CD4-positive, alpha-beta T cell treated with Interleukin-10 for 1 hour (primary cell): ENCODE measurements at places on chromosomes 7 and 10.

- no peak for DNase-seq
These were observed 376.3 kb downstream of the IPMK start for GRCh38 chr10:57891201-57892006.

DNA sequence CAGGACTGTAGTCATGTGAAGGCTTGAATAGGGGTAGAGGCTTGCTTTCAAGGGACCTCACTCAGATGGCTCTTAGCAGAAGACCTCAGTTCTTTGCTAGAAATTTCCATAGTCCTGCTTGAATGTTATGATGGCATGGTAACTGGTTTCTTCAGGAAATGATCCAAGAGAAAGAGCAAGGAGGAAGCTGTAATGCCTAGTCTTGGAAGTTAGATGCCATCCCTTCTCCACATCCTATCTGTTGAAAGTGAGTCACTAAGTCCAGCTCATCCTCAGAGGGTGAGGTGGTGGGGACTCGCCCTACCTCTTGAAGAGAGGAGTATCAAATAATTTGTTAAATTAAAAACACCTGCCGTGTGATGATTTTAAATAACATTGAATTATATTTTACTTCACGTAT lies 4.6 kb downstream of the MGAM start:
- no peak for DNase-seq

DNA sequence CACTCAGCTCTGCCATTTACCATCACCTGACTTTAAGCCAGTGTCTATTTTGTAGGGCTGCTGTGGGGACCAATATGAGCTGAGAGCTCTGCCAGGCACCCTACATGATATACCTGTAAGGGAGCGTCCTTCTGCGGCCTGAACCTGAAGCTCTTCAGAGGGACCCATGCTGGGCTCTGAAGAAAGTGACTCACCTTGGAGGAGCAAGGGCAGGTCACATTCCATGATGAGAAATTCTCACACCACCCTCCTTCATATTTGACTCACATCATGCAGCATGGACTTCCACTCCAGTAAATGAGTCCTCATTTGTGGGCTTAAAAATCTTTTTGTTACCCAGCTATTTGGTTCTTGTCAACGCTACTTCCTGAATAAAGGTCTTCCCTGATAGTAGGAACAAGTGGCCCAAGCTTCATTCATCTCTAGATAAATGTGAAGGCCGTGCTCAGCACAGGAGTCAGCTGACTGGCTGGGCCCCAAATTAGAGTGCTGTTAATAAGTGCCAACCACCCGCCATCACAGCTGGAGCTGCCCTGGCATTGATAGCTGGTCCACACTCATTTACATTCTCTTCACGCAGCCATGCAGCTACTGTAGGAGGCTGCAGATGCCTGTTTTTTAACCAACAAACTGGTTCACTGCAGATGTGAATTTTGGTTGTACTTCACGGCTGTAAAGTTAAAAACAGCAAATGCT lies 78.4 kb downstream of the RNF216 start:
- DNase-seq: no peak

DNA sequence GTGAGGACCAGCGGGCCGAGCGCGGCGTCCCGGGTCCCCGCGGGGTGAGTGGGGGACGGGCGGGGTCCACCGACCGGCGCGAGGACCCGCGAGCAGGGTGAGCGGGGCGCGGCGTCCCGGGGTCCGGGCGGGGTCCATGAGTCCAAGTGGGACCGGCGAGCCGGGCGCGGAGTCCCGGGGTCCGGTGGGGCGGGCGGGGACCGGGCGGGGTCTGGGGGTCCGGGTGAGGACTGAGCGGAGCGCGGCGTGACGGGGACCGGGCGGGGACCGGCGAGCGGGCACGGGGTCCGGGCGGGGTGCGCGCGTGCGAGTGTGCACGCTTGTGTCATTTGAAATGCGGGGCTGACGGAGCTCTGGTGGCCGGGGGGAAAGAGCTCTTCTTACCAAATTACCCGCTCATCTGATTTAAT lies 765 bp downstream of the CELF2 start:
- no peak for DNase-seq

- DNase-seq: no peak
These were observed 187.4 kb downstream of the CUX1 start for GRCh38 chr7:102004848-102005247.

GRCh38 chr10:127549009-127549408 lies at the start of gene NPS:
NPS (plus strand) TSS chr10:127549309; CDS start chr10:127549369, 60 bp downstream.
- no peak for DNase-seq

DNA sequence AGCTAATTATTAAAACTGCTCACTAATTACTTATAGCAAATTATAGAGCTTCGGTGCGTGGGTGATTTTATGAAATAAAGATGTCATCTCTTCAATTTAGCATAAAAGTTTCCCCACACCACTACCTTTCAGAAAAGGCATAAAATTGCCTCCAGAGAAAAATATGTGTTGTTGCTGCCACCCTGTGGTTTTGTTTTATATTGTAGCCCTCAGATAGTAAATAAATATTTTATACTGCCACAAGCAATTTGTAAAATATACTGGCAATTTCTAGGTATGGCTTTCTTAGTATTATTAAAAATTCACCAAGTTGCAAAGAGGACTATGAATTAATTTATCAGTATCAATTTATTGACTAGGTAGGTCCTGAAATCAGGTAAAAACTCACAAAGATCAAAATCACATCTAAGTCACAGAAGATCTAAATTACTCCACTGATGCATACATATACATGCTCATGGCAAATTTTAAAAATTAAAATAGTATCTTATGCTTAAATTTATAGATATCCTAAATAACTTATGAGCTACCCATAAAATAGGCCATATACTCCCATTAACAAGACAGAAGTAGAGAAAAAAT lies 26.5 kb downstream of the ASNS start:
- DNase-seq: peak; percentile 27

- no peak for DNase-seq
These were observed 34.6 kb upstream of the TPST1 start for GRCh38 chr7:66170309-66171231.

DNA sequence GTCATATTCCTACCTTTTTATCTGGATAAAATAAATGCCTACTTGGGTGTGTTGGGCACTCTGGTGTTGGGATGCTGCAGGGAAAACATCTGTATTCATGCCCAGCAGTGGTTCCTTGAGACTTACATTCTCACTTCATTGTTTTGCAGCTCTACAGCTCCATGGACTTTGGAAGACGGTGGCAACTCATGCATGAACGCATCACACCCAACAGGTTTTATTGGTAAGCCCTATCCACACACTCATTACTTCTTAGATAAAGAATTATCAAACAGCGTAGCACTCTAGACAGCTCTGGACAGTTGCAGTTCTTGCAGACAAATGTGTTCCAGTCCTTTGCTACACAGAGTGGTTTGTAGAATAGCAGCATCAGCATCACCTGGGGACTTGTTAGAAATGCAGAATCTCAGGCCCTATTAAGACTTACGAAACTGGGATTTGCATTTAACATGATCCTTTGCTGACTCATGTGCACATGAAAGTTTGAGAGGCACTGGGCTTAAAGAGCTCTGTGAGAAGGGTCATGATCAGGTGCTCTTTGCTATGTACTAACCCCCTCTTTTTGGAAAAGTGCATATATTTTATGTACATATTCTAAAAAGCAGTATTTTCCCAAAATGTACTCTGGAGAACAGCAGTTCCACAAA lies 401.9 kb downstream of the SORCS3 start:
- DNase-seq: no peak

- no peak for DNase-seq
These were observed 119.9 kb upstream of the DKK1 start for GRCh38 chr10:52194191-52194590.

- peak; percentile 11 for DNase-seq
These were observed 1.2 kb downstream of the EZH2 start for GRCh38 chr7:148882841-148883265.

GRCh38 chr10:60803865-60804264 lies 25.6 kb downstream of the CDK1 start:
- no peak for DNase-seq
